ENCODE measurements at places on chromosomes 6 and 20.

DNA sequence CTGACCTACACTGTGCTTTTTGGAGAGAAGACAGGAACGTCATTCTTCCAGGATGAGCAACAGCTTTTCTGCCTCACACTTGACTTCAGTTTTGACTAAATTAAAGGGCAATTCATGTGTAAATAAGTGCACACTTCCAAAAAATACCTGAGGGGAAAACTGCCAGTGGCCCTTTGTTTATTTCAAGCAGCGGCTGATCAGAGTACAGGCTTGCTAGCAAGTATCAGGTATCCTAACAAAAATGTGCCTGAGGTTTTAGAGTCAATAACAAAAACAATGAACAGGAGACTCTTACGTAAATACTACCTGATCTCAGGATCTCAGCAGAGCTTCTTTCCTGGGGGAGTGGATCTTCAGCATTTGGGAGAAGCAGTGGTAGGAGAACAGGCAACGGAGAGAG, 12.4 kb downstream of the LY86 start:
- DNase-seq: no peak

DNA sequence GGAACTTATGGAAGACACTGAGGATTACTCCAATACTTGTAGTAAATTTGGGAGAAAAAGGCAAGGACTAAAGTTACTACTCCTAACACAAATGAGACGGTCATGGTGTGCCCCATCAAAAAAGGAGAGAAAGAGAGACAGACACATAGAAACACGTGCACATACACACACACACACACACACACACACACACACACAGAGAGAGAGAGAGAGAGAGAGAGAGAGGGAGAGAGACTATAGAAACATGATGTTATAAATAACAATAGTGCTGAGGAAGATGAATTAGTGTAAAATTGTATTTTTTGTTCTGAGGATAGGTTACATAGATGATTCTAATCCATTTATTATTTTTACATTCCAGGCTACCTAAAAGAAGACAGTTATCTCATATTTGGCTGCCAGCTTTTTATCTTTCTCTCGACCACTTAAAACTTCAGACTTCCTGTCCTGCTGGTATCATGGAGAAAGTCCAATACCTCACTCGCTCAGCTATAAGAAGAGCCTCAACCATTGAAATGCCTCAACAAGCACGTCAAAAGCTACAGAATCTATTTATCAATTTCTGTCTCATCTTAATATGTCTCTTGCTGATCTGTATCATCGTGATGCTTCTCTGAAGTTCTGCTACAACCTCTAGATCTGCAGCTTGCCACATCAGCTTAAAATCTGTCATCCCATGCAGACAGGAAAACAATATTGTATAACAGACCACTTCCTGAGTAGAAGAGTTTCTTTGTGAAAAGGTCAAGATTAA, 10.5 kb downstream of the PLN start:
- DNase-seq: peak; percentile 84

DNA sequence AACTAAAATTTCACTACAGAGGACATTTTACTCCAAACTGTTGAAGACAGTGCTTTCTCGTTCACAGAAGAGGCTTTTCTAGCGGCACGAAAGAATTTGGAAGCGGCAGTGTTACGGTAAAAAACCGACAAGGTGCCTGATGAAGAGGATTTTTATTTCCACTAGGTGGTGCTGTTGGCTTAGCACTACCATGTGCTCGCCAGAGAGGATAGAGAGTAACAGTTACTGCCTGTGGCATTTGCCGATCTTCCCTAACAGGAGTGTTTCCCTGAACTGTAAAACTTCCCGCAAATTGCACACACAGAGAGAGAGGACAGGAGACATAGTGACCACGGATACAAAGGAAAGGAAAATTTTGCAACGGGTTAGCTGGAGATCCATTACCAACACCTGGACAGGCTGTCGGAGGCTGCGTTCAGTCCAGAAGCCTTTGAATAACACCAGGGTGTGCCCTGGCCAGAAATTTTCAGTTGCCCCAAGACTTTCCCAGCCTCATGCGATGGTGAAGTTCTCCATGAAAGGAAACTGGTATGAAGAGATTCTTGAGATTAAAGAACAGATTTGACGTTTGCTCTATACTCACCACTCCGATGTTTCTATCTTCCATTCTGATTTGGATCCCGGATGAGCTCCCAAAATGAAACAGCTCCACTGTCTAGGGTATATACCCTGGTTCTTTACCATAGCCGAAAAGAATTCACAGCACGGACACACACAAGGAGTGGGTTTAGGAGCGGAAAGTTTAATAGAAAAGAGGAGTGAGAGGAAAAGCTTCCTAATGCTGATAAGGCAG, 48.1 kb downstream of the HLA-DPB1 start:
- peak; percentile 20 for DNase-seq

- DNase-seq: no peak
Measured at GRCh38 chr6:140846503-140847261, 1286.0 kb upstream of the GJE1 start.

GRCh38 chr6:138795809-138796603, at the start of gene ECT2L:
TSS of gene ECT2L (plus strand) at chr6:138796087. CDS start at chr6:138813275, 17,188 bp downstream.
- DNase-seq: no peak
